Cerebellum (tissue), 4 donors: ENCODE measurements at places on chromosomes 4 and X.

- no peak for DNase-seq
These were observed 117.2 kb upstream of the MED14 start for GRCh38 chrX:40852586-40852985.

- no peak for DNase-seq
These were observed 9.7 kb upstream of the RHOXF1 start for GRCh38 chrX:120125444-120125843.

- DNase-seq, result no peak
These were observed 8.5 kb downstream of the OGT start for GRCh38 chrX:71541210-71542022.

- DNase-seq, result no peak
These were observed 161.0 kb upstream of the FAM241A start for GRCh38 chr4:111984169-111984819.

DNA sequence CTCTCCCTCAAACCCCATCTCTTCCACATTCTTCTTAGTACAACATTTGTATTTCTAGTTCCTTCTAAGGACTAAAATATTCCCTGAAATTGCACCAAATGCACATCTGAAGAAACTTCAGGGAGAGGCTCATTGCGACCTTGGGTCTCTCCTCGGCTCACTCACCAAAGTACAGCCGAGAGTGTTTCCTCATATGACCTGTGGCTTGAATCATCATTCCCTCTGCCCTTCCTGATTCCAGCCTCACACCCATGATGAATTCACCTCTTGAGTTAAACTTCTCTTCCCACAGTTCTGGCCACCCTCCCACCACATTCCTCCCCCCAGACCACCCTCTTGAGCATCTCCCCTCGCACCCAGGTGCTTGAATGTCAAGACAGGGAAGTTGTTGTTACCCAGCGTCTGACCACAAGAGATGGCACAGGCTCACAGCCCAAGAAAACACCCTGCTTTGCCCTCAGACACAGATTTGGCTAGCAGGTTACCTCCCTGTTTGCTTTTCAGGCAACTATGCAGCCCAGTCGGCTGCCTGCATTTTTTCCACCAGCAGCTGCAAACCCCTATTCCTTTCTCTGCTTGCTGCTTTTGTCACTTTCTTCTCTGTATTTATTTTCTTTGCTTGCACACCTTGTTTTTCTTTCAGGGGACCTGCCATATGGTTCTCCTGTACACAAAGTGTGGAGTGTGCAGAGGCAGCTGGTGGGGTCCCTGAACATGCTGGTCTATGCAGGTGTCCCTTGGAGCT, 214.8 kb downstream of the SPATA18 start:
- no peak for DNase-seq
